GM23338 (cell line): ENCODE measurements at places on chromosomes 4 and X.
A peak's percentile ranks its signal among the peaks of the same experiment; 100 is the strongest.

DNA sequence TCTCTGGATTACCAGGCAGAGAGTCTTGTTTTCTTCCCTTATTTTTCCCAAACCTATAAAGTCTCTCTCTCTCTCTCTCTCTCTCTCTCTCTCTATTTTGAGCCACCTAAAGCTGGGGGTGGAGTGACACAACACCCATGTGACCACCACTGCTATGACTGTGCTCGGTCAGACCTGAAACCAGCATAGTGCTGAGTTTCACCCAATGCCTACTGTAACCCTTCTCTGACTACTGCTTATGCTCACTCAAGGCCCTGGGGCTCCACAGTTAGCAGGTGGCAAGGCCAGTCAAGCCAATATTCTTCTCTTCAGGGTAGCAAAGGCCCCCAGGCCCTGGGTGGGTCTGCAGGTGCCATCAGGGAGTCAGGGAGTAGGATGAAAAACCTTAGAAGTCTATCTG is 114.7 kb upstream of the ARMCX2 start:
- DNase-seq = no peak

GRCh38 chrX:50721764-50722521 is 92.1 kb downstream of the SHROOM4 start:
- DNase-seq = peak; percentile 69

DNA sequence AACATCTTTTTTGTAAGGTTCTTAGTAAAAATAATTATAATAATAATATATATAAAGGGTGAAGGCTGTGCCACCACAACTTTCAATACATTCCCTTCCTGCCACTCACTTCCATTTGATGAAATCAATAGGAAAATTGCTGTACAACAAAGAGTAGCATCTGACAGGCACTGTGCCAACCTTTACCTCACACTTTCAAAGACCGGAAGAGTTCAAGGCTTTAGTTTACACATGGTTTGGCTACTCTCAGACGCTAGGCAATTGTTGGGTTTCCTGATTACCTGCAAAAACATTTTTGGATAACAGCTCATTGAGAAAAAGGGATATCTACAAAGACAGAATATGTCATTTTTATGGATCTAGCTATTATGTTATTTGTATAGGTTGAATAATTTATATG is 5.5 kb upstream of the ING2 start:
- no peak for DNase-seq

DNA sequence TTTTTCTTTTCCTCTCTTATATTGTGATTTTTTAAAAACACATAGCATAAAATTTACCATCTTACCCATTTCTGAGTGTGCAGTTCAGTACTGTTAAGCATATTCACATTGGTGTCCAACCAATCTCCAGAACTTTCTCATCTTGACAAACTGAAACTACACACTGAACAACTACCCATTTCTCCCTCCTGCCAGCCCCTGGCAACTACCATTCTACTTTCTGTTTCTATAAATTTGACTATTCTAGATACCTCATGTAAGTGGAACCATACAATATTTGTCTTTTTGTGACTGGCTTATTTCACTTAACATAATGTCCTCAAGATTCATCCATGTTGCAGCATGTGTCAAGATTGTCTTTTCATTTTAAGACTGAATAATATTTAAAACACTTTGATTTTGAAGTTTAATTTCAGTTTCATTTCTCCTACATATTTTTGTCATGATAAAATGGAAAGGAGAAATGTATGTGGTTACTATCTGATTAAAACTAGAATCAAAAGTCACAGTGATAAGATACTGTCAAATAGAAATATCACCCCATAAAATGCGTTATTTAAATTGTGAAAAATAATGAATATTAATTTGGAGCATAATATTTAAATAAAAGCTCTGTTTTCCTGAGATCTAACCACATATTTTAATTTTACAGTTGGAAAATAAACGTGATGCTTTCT is 122.8 kb downstream of the DIPK2B start:
- no peak for DNase-seq

DNA sequence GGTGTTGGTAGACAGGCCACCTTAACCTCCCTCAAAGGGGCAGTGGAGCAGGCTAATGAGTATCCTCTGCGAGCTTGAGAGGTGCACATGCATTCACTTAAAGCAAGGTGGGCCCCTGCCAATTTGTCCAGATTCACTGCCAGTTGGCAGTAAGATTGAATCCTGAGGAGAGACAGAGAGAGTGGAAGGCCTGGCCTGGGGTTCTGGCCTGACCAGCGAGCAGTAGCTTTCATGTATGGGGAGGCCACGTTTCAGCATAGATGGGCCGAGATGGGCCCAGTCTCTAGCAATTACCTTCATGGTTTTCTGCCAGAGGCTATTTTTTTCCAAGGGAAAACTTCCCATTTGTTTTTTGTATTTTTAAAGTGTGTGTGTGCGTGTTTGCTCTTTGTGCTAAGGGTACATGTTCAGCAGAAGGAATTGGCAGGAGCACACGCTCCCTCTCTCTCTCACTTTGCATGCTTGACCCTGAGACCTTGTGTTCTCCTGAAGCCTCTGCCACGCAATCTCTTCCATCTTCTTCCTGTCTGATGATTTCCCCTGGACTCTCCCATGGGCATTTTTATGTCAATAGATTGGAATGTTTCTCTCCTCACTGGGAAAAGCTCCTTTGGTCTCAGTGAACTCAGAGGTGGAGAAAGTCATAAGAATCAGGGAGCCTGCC is 215.8 kb upstream of the SFRP2 start:
- no peak for DNase-seq

- no peak for DNase-seq
Observed at GRCh38 chr4:105541420-105541819, 11.0 kb upstream of the ARHGEF38 start.

DNA sequence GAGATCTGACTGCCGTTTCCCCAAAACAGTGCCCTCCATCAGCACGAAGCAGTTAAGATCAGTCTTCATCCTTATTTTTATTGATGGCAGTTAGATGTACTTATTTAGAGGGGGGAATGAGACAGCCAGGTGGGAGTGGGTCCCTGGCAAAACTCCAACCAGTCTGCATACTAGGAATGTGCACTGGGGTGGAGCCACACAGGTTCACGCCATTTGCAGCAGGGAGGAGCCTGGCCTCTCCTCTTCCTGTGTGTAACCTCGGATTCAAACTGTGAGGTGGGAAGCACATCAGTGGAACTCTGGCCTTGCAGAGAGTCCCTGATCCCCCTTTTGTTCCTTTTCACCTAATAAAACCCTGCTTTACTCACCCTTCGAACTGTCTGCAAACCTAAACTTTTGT is 987.7 kb upstream of the GRIA3 start:
- DNase-seq = peak; percentile 25

DNA sequence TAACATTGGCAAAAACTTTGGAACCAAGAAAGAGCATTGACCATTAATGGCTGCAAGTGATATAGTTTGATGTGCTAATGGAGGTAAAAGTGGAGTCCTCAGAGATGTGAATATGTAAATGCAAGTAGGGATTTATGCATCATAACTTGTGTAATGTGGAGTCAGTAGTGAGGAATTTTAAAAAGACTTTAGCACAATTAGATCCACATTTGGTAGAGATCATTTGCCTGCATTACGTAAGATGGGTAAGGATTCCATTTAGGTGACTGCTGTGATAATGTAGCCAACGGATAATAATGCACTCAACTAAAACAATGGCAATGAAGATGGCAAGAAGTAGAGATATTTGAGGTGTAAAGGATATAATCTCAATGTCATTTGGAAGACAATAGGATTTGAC is 1128.4 kb downstream of the ADGRL3 start:
- DNase-seq = no peak

GRCh38 chr4:73436674-73437557 is 895 bp downstream of the AFP start:
- DNase-seq = no peak

DNA sequence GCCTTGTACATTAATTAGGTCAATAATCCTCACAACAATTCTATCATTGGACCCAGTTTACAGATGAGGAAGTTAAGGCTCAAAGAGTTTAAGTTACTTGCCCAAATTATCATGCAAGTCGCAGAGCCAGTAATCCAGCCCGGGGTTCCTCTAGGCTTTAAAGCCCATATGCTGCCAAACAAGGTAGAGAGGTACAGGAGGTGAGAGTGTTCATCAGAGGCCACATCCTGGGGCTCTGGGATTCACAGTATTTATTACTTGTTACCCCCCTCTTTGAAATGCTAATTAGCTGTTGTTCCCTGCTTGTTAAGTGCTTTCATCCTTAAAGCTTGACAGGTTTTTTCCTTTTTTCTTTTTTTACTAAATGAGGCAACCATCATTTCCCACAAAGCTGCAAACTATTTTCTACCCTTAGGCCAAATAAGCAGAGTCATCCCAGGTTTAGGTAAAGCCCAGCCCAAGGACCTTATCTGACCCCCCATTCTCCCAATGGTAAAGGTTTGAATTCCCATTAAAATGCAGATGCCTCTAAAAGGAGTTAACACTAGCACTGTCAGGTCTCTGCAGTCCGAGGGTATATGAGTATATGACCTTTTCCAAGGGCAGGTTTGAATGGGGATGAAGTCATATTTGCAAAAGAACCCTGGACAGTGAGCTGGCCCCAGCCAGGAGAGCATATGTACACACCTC is 150.3 kb downstream of the SOX3 start:
- DNase-seq = peak; percentile 41

DNA sequence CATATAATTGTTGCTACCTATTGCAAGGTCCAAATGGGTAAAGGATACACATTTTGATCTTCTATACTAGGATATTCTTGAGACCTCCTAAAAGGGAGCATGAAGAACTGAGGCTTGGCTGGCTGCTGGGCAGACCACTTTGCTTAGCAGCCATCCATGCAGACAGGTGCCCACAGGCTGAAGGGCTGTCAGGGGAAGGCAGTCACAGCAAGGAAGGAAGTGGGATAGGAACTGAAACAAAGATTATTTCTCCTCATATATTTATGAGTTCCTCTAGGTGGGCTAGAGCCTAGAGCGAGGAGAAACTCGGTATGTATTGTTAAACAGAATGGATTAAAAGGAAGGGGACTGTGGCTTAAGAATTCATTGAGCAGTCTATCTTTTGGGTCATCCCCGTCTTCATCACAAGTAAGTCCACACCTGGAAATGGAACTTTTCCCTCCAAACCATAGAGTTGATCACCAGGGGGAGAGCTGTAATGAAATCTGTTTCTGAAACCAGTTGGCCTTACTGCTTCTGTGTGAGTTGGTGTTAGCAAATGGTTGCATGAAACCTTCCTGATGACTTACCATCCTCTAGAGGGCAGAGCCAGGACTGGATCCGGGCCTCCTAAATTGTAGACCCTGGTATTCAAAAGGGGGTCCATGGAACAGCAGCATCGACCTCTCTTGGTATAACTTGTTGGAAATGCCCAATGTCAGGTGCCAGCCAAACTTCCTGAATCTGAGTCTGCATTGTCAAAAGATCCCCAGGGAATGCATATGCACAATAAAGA is 42.3 kb downstream of the AFF2 start:
- DNase-seq = peak; percentile 2

GRCh38 chr4:89249716-89250361 is 57.8 kb downstream of the GPRIN3 start:
- peak; percentile 26 for DNase-seq

DNA sequence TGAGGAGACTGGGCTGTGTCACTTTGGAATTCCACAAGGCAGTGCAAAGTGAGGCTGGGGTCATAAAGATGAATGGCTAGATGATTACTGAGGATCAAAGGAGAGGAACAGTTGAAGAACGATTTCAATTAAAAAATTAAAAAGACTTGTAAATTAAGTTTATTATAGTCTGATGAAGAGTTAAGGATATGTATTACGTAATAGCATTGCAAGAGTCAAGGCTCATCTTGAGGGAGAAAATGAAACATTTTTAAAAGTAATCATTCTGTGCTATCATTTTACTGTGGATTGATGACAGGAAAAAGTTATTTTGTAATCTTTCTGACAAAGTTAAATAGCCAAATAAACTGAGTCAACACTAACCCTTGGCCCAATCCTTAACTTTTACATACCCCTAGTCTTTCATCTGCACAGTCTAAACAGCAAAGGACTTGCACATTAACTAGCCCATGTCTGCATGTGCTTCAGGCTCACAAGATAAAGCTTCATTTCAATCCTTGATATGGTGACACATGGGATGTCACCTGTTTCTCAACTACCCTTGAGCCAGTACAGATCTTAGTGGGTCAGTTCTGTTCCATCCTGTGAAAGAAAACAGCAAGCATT is 465.5 kb upstream of the CTSO start:
- DNase-seq = no peak

DNA sequence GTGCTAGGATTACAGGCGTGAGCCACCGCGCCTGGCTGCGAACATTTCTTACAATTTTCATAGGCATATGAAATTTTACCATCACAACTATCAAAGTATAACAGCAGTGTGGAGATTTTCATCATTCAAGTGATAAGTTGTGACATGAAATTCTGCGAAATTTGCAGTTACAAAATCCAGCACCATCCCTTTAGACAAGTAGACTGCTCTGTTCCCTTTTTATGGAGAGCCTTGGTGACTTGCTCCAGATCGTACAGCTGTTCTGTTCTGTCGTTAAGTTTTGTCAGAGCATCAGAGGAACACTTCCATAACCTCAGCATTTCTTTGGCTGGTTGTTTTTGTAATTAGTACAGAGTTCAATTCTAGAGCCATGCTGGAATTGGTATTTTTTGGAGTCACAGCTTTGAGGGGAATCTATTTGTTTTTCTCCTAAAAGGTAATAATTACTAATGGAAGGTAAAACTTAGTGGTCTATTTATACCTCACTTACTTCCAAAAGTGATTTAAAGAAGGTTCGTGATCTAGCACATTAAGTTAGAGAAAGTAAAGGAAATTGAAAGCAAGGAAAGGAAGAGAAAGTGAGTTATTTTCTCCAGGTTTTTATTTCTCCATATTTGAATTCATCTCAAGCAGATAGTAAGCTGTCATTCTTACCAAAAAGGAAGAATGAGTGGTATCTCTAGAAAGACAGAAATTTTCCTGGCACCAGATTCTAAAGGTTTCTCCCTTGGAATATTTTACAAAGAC is 22.1 kb downstream of the ZRSR2 start:
- DNase-seq = no peak

GRCh38 chrX:2824886-2825285 is 3.8 kb upstream of the GYG2 start:
- no peak for DNase-seq

DNA sequence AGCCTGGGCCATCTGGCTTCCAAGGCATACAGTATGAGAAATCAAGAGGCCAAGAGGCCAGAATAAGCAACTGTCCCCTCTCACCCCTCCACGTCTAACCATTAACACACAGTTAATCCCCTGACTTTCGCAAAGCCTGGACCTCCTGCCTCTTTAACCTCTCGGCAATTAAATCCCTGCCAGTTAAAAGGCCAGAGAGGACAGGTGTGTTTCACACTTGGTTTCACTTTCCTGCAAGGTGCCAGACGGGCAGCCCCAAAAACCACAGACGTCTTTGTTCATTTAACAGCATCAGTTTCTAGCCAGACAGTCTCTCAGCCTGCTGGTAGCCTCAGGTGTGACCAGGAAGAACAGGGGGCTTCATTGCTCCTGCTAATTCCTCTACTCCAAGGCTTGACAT is 91.1 kb upstream of the KIT start:
- DNase-seq = no peak

GRCh38 chrX:37781081-37781480 is 1.2 kb downstream of the CYBB start:
- DNase-seq = no peak

DNA sequence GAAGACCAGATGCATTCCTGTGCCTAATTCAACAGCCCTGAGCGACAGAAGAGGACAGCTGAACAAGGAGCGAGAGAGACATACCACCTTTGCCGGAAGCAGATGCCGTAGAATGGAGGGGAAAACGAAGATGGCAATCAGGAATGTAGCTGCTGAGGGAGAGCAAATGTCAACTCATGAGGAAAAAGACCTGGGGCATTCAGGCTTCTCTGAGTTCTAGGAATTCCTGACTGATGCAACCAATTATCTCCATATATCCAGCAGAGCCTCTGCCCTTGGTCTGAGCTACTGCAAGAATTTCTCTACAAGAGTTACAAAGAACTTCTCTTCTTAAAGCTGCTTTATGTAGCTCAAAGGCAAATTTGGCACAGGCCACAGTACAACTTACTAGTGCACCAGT is 40.5 kb upstream of the INPP4B start:
- peak; percentile 46 for DNase-seq
